ENCODE measurements at places on chromosomes 16 and 17.

- H3K4me1 ChIP-seq, result peaks cover 9% of the 10 kb centered on the region
- no peaks in the 10 kb centered on the region for H3K27me3 ChIP-seq
- peaks cover 56% of the 10 kb centered on the region for H3K36me3 ChIP-seq
- DNase-seq, result no peak
- H3K27ac ChIP-seq, result no peak overlapping the region
These were observed 57.2 kb downstream of the RPGRIP1L start for GRCh38 chr16:53646506-53646905.

- no peaks in the 10 kb centered on the region for H3K27me3 ChIP-seq
- peak overlapping the region; percentile 9 for H3K27ac ChIP-seq
- no peak for DNase-seq
- no peaks in the 10 kb centered on the region for H3K36me3 ChIP-seq
- H3K4me1 ChIP-seq, result peaks cover 19% of the 10 kb centered on the region
These were observed 27.3 kb upstream of the ALKBH5 start for GRCh38 chr17:18156171-18156975.

- peak; percentile 48 for DNase-seq
- peaks cover 2% of the 10 kb centered on the region for H3K36me3 ChIP-seq
- peak overlapping the region; percentile 94 for H3K4me3 ChIP-seq
- H3K27ac ChIP-seq, result peak overlapping the region; percentile 93
- peaks cover 20% of the 10 kb centered on the region for H3K4me1 ChIP-seq
These were observed 123.8 kb downstream of the GOSR1 start for GRCh38 chr17:30600830-30601494.

- no peak overlapping the region for H3K27ac ChIP-seq
- no peak for DNase-seq
- no peaks in the 10 kb centered on the region for H3K27me3 ChIP-seq
- H3K4me3 ChIP-seq, result no peak overlapping the region
These were observed 17.4 kb upstream of the PHOSPHO1 start for GRCh38 chr17:49247944-49248343.

DNA sequence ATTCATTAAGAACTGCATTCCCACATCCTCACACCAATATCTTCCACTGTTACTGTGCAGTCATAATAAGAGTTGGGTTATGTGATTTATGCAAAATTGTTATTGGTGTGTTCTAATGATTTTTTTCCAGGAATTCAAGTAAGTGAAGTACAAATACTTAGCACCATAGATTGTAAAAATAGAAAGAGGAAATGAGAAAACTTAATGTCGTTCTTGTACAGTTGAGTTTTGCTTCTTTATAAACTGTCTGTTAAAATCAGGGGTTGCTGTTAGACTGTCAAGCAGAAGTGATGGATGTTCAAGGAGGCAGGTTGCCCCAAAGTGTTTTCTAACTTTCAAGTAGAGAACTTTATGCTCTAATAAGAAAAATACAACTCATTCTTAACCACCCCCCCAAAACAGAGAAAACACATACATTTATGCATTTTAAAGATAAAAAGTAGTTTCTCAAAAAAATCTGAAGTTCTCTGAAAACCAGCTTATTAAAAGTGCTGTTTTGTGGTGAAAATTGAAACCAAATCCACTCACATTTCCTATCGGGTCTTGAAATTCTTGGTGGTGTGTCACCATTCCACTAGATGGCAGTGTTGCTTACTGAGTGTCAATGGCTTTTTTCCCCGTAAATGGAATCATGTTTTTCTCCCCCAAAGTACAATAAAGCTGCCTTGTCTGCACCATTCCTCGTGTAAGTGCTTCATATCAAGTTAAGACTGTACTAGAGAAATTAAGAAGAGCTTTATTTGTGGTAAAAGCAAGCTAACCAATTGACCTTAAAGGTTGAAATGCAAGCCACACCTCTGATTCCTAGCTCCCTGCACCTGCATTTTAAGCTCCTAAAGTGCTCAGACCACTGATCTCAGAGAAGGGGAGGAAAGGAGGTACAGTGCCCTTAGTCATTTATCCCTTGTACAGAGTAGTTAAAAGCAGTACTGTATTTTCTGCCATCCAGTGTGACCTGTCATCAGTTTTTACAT is 4.7 kb upstream of the IGSF6 start:
- H3K4me1 ChIP-seq, result peaks cover 5% of the 10 kb centered on the region
- no peak overlapping the region for H3K4me3 ChIP-seq
- H3K27ac ChIP-seq, result no peak overlapping the region
- DNase-seq, result no peak

DNA sequence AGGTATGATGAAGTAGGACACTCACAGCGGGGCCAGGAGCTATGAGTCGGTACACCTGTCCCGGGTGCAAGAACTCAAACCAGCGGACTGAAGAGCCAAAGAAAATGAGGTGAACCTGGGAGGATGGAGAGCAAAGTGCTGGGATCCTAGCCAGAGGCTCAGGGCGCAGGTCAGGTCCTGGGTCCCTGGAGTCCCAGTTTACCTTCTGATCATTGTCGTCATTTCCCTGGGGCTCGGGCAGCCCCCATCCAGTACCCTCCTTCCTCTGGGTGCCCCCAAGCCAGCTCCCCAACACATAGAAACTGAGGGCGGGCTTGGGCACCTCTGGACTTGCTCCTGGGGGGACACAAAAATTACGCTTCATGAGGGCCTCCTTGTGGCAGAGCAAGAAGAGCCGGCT is 16.2 kb downstream of the CTC1 start:
- H3K27ac ChIP-seq, result no peak overlapping the region
- no peaks in the 10 kb centered on the region for H3K27me3 ChIP-seq
- H3K4me3 ChIP-seq, result no peak overlapping the region
- peaks cover 8% of the 10 kb centered on the region for H3K4me1 ChIP-seq

DNA sequence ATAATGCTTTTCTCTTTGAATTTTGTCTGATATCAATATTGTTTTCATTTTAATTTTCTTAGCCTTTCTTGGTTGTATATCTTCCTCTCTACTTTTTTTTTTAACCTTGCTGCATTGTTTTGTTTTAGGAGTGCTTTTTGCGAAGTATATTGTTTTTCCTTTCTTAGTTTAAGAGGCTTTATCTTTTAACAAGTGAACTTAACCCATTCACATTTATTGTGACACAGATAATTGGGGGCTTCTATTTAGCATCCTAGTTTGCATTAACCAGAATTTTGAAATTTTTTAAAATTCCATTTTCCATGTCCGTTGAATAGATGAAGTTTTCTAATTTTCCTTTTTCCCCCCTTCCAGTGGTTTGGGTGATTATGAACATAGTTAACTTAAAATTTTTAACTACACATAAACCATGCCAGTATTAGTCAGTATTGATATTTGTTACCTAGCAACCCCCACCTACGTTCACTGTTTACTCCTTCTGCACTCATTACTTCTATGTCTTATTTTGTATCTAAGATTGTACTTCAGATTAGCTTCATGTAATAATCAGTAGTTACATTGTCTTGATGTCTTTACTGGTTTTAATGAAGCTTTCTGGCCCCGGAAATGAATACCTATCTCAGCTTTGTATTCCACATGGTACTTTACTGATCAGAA is 44.4 kb downstream of the TNRC6A start:
- peaks cover 29% of the 10 kb centered on the region for H3K36me3 ChIP-seq
- no peak for DNase-seq
- H3K27me3 ChIP-seq, result no peaks in the 10 kb centered on the region
- H3K4me1 ChIP-seq, result peaks cover 2% of the 10 kb centered on the region
- H3K4me3 ChIP-seq, result no peak overlapping the region

DNA sequence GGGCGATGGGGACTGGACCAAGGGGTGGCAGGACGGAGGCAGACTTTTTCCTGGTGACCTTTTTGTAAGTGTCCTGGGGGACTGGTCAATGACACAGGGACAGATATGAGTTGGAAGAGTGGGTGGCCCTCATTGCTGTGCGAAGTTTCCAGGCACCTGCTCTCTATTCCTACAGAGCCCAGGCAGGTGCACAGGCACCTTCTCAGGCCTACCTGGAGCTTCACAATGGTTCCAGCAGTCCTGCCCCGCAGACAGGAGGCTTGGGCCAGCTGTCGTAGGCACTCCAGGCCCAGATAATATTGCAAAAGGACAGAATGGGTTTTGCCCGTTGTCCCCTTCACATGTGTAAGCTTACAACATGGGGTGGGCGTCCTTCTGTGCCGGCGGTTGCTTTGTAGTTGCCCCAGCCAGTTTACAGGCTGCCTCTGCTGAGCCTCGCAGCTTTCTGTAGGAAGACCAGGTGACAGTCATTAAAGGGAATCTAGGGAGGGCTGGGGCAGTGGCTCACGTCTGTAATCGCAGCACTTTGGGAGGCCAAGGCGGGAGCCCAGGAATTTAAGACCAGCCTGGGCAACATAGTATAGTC is 84.3 kb downstream of the ARHGAP23 start:
- no peaks in the 10 kb centered on the region for H3K36me3 ChIP-seq
- no peak overlapping the region for H3K4me3 ChIP-seq
- H3K4me1 ChIP-seq, result peaks cover 28% of the 10 kb centered on the region
- DNase-seq, result no peak
- H3K27me3 ChIP-seq, result peaks cover 18% of the 10 kb centered on the region

GRCh38 chr16:77660311-77660710 is 62.0 kb upstream of the NUDT7 start:
- H3K36me3 ChIP-seq, result peaks cover 3% of the 10 kb centered on the region
- no peak for DNase-seq
- peak overlapping the region; percentile 11 for H3K4me3 ChIP-seq
- peaks cover 9% of the 10 kb centered on the region for H3K4me1 ChIP-seq
- H3K27ac ChIP-seq, result no peak overlapping the region

DNA sequence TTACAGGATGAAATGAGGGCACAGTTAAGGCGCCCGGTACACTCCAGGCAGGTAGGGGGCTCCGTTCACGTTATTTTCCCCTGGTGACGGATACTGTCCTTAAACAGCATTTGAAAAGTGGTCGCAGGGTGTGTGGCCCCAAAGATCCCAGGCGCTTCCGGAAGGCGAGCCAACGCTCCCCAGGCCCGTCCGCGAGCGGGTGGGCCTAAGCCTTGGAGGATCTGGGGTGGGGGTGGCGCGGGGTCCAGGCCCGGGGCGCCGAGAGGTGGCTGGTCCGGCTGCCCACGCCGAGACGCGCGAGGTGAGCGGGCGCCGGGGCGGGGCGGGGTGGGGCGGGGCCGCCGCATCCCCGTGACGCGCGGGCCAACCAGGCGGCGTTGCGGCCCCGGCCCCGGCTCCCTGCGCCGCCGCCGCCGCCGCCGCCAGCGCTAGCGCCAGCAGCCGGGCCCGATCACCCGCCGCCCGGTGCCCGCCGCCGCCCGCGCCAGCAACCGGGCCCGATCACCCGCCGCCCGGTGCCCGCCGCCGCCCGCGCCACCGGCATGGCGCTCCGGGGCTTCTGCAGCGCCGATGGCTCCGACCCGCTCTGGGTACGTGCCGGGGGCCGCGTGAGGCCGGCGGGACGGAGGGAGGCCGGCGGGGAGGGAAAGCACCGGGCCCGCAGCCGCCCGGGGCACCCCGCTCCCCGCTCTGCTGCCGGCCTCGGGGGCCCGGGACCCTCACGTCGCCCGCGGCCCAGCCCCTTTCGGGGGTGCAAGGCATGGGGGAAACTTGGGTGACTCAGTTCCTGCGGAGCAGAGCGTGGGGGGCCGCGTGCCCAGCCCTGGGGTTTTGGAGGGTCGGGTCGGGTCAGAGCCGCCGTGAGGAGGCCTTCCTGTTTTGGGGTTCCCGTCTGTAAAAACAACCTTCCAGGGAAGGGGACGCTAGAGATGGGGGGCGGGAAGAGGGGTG is at the start of gene ABCC1:
ABCC1 (plus strand) TSS at position 407 of the 951 bp plus-strand sequence; CDS start at position 543, 136 bp downstream.
- DNase-seq, result peak; percentile 29
- H3K36me3 ChIP-seq, result no peaks in the 10 kb centered on the region
- peaks cover 17% of the 10 kb centered on the region for H3K4me1 ChIP-seq
- H3K27me3 ChIP-seq, result peaks cover 8% of the 10 kb centered on the region
- H3K27ac ChIP-seq, result peak within 1 kb of the TSS; percentile 96
- peak within 1 kb of the TSS; percentile 95 for H3K4me3 ChIP-seq

DNA sequence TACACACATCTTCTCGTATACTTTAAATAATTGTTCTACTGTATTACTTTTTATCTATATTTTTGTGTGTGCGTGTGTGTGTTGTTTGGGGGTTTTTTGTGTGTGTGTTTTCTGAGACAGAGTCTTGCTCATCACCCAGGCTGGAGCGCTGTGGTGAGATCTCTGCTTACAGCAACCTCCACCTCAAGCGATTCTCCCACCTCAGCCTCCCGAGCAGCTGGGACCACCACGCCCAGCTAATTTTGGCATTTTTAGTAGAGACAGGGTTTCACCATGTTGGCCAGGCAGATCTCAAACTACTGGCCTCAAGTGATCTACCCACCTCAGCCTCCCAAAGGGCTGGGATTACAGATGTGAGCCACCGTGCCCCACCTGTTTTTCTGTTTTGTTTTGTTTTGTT is 1.5 kb upstream of the CMTM4 start:
- H3K4me1 ChIP-seq, result peaks cover 20% of the 10 kb centered on the region
- no peak overlapping the region for H3K27ac ChIP-seq
- no peaks in the 10 kb centered on the region for H3K36me3 ChIP-seq
- H3K27me3 ChIP-seq, result peaks cover 1% of the 10 kb centered on the region

- no peaks in the 10 kb centered on the region for H3K27me3 ChIP-seq
- no peak overlapping the region for H3K4me3 ChIP-seq
- no peak for DNase-seq
- no peak overlapping the region for H3K27ac ChIP-seq
These were observed 36.6 kb downstream of the KIAA0513 start for GRCh38 chr16:85064186-85064585.

- H3K4me3 ChIP-seq, result no peak overlapping the region
- no peak for DNase-seq
- no peaks in the 10 kb centered on the region for H3K36me3 ChIP-seq
- H3K4me1 ChIP-seq, result peaks cover 6% of the 10 kb centered on the region
- no peaks in the 10 kb centered on the region for H3K27me3 ChIP-seq
- no peak overlapping the region for H3K27ac ChIP-seq
These were observed 662.0 kb downstream of the WWOX start for GRCh38 chr16:78761427-78761826.

DNA sequence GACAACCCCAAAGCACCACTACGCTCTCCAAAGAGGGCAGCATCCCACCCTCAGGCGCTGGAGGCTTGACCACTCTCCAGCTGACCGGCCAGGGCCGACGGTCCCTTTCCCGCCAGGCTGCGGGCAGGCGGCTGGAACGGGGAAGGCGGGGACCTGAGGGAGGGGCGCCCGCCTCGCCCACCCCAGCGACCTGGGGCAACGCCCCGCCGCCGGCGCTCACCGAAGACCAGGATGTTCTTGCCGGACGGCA is 431 bp downstream of the DYNC1LI2 start:
- H3K27ac ChIP-seq, result peak overlapping the region; percentile 64
- H3K4me1 ChIP-seq, result peaks cover 23% of the 10 kb centered on the region
- peaks cover 18% of the 10 kb centered on the region for H3K27me3 ChIP-seq
- DNase-seq, result peak; percentile 46

GRCh38 chr17:12672947-12673346 is 7.3 kb downstream of the MYOCD start:
- DNase-seq, result no peak
- peaks cover 14% of the 10 kb centered on the region for H3K27me3 ChIP-seq
- no peaks in the 10 kb centered on the region for H3K36me3 ChIP-seq
- peaks cover 11% of the 10 kb centered on the region for H3K4me1 ChIP-seq
- peak overlapping the region; percentile 11 for H3K27ac ChIP-seq

GRCh38 chr17:15464231-15464985 is 3.0 kb downstream of the CDRT4 start:
- H3K27me3 ChIP-seq, result no peaks in the 10 kb centered on the region
- DNase-seq, result no peak
- peaks cover 14% of the 10 kb centered on the region for H3K36me3 ChIP-seq
- peaks cover 19% of the 10 kb centered on the region for H3K4me1 ChIP-seq
- no peak overlapping the region for H3K4me3 ChIP-seq
- no peak overlapping the region for H3K27ac ChIP-seq

All from mesothelial cell of epicardium (in vitro differentiated cells).